Cortex of kidney (tissue), 1 donor: ENCODE measurements at places on chromosomes 5 and 9.

- no peak for DNase-seq
These were observed 41.1 kb downstream of the FGF1 start for GRCh38 chr5:142644640-142645361.

DNA sequence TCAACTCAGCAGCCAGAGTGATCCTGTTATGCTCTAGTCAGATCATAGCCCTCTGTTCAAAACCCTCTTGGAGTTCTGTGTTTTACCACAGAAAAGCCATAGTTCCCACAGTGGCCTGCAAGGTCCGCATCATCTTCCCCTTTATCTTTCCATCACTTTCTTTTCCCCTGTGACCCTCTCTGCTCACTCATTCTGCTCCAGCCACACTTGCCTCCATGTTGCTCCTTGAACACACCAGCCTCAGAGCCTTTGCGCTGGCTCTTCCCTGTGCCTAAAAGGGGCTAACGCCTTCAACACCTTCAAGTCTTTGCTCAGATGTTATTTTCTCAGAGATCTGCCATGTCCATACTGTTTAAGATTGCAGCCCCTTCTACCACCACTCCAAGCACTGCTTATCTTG is 26.3 kb downstream of the CSF2 start:
- no peak for DNase-seq

DNA sequence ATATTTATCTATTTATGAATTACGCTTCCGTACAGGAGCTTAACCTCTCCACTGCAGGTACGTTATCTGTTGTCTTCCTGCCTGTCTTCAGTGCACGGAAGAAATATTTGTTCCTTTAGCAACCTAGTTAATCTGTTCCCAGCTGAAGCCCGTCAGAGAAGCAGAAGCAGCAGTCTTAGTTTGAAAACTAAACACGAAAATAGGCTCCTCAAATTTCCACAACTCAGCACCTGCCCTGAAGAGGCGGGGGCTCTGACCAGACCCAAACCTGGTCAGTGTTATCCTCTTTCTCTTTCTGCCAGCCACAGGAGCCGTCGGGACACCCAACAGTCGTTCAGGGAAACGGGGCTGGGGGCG is 462 bp downstream of the NUDCD2 start:
- DNase-seq: no peak

- no peak for DNase-seq
These were observed 9.3 kb downstream of the CCNH start for GRCh38 chr5:87403409-87403808.

- no peak for DNase-seq
These were observed 397.3 kb upstream of the GRIN3A start for GRCh38 chr9:102135768-102136167.

GRCh38 chr9:134037641-134038040 is 12.4 kb downstream of the BRD3OS start:
- no peak for DNase-seq

DNA sequence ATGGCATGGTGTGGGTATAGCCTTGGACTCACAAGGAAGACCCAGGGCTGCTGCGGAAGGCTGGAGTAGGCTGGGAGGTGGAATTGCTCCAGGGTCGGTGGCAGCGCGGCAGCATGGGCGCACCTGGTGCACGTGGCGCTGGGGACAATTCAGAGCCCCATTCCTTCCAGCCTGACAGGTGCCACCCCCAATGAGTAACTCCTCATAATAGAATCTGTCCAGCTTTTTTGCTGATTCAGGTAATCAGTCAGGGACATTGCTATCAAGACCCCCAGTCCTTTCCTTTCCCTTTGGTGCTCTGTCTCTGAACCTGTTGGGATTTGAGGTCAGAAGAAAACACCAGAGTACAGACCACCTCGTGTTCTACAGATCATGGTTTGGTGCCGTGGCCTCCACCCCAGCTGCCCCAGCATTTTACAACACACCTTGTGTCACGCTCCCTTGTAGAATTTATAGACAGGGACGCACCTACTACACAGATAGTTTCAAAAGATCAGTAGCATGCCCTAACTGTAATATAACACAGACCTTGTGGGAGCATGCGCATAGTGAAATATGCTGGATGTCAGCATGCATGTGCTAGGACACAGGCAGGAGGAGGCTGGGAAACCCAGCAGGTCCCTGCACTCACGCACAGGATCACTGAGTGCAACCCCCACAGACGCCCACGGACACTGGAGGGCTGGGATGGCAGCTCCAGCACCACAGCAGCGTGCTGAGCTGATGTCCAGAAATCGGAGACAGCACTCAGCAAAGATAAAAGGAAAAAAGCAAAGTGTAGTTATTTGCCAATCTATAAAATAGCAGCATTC is 47.9 kb upstream of the CTSL start:
- no peak for DNase-seq

DNA sequence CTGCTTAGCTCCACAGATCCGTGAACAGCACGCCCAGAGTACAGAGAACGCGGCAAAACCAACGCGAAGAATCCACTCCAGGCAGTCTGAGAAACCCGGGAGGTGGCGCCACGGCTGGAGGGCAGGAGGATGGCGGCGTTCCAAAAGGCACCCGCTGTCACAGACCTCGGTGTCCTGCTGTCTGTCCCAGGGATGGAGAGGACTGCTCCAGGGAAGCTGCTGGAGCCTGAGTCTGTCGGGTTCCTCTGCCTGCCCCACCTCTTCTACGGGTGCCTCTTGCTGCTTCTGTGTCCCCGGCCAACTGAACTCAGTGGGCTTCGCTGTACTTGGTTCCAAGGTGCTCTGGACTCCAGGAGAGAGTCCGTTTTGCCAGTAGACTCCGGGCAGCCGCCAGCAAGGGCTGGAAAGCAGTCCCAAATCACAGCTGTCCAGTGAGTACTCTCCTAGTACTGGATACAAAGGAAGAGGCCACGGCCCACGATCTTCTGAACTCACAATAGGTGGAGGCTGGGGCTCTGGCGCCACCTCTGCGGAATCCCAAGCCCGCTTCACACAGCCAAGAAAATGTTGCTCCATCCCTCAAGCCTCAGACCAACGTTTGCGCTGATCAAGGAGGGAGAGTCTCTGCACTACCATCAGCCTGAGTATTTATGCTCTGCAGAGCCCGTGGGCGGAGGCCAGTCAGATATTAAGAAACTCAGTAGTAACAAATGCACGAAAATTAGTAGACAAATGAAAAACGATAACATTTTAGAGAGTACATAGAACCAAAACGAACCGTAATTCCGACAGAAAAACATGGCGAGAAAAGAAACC is 440 bp downstream of the ANXA2R start:
- no peak for DNase-seq

GRCh38 chr5:150655221-150655620 is 5.8 kb upstream of the MYOZ3 start:
- DNase-seq: no peak

GRCh38 chr5:122078116-122079110 is at the start of gene LOX:
TSS of gene LOX (minus strand) at chr5:122078259. CDS start at chr5:122077985, 274 bp downstream.
- DNase-seq: no peak

- no peak for DNase-seq
These were observed 61.9 kb upstream of the IL7R start for GRCh38 chr5:35794684-35795375.

DNA sequence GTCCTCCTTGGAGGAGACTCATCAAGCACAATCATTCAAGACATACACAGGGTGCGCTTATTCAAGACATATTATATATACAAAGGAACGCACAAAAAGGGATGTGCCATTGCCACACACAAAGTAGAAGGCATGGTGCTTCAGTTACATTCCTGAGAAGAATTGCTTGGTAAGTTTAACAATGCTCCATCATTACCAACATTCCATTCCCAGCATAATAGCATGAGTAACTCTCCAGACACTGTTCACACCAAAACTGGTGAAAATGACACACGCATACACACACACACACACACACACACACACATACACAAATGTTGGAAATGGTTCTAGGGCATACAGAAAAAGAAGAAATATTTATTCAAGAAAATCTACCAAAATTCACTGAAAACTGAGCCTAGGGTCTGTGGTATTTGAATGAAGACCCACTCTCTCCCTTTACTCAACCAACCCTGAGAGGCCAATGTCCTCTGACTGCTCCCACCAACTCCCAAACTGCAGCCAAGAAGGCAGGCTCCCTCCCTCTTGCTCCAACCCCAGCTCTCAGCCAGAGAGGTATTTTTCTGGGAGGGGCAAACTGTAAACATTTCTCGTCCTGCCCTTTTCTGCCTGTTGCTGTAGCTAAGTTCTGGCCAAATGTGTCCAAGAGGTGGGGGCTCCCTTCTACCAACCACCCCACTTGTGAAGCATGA is 19.9 kb downstream of the UGT3A1 start:
- no peak for DNase-seq

DNA sequence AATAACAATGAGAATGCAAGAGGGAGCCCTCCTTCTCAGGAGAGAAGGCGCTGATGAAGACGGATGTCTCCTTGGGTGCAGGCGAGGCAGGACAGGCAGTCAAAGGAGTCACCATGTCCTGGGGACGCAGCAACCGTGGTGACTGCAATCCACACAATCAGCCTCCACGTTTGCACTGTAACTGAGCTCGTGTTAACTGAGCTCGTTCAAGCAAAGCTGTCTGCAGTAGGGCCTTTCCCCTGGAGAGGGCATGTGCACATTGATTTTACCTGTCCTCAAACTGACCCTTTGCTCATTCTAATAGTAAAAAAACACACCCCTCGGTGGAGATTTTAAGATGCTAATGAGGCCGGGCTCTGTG is 2.8 kb downstream of the SARDH start:
- DNase-seq: no peak

GRCh38 chr5:77449277-77449676 is 42.8 kb downstream of the WDR41 start:
- DNase-seq: no peak

GRCh38 chr9:124882231-124882630 is 20.3 kb downstream of the ARPC5L start:
- DNase-seq: no peak

- DNase-seq: no peak
These were observed 118.6 kb upstream of the DAB2 start for GRCh38 chr5:39543335-39543734.

GRCh38 chr9:93254806-93255493 is 71.0 kb downstream of the WNK2 start:
- DNase-seq: no peak
